HepG2 (cell line): ENCODE measurements at places on chromosomes 11 and 22. TPM values are rescaled to one million over a fixed set of nuclear protein-coding genes. Genes with fewer than 3 reads are reported as not detected.
A peak's percentile ranks its signal among the peaks of the same experiment; 100 is the strongest.

DNA sequence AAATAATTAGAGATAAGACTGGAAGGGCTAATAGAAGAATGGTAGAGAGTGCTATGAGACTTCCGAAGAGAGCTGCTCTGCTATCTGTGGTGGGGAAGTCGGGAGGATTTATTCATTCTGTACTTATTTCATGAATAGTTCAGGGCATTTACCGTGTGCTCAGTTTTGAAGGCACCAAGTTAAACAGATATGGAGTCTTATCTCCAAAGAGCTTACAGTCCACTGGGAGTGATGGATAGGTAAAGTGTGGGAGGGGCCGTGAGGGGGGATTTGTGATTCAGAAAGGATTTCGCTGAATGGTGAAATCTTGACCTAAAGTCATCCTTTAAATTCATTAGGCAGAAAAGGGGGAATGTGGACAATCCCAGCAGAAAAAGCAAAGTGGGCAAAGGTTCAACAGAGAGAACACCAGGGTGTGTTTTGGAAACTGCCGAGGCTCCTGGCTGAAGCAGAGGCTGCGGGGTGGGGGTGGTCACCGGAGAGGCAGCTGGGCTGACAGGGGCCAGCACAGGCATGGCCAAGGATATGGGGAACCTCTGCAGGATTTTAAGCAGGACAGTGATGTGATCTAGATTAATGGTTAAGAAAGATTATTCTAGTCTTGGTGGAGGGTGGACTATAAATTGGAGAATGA, 91.2 kb downstream of the UBASH3B start:
- no peaks in the 10 kb centered on the region for H3K36me3 ChIP-seq
- H3K4me3 ChIP-seq, result no peak overlapping the region
- H3K4me1 ChIP-seq, result no peaks in the 10 kb centered on the region
- H3K27me3 ChIP-seq, result no peaks in the 10 kb centered on the region

GRCh38 chr11:58912124-58912523, 27.2 kb upstream of the GLYATL1 start:
- no peak overlapping the region for H3K4me3 ChIP-seq
- peaks cover under 1% of the 10 kb centered on the region; the same call in 1 of the 3 replicates for H3K27me3 ChIP-seq
- no peaks in the 10 kb centered on the region for H3K4me1 ChIP-seq

DNA sequence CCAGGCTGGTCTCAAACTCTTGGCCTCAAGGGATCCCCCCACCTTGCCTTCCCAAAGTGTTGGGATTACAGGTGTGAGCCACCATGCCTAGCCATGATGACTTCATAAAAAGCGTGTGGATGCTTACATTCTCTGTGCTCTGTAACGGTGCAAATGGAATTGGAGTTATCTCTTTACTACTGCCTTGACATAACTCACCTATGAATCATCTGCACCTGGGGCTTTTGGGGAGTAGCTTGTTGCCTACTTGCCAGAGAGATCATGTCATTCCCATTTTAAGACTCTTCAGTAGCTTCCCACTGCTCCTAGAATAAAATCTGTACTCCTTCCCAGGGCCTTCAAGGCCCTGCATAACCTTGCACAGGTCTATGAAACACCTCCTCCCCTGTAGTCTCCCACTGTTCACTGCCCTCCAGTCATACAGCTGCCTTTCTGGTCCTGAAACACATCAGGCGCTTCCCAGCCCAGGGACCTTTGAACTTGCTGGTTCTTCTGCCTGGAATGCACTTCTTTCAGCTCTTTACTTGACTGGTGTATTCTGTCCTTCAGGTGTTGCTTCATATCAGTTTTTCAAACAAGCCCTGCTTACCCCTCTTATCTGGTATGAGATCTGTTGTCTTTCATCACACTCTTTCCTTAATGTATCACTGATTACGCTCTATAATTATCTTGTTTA, 19.6 kb upstream of the MOGAT2 start:
- H3K27me3 ChIP-seq, result no peaks in the 10 kb centered on the region
- no peak overlapping the region for H3K27ac ChIP-seq
- no peak overlapping the region for H3K4me3 ChIP-seq
- peaks cover 13% of the 10 kb centered on the region for H3K4me1 ChIP-seq
- no peak for DNase-seq

GRCh38 chr11:7692426-7692825, 13.9 kb downstream of the OVCH2 start:
- DNase-seq, result no peak
- no peak overlapping the region for H3K4me3 ChIP-seq
- H3K36me3 ChIP-seq, result no peaks in the 10 kb centered on the region
- peaks cover 2% of the 10 kb centered on the region for H3K27me3 ChIP-seq
- H3K4me1 ChIP-seq, result peaks cover 8% of the 10 kb centered on the region; the same call in 1 of the 2 replicates
- H3K27ac ChIP-seq, result no peak overlapping the region

GRCh38 chr11:102464859-102465500, 12.4 kb upstream of the TMEM123 start:
- H3K27me3 ChIP-seq, result no peaks in the 10 kb centered on the region
- no peak overlapping the region for H3K4me3 ChIP-seq
- DNase-seq, result no peak
- peaks cover 95% of the 10 kb centered on the region for H3K4me1 ChIP-seq

NOX4 gene
- not detected in 2 replicates for total RNA-seq

GRCh38 chr11:129443276-129443675, 67.6 kb downstream of the BARX2 start:
- peaks cover 3% of the 10 kb centered on the region; the same call in 1 of the 3 replicates for H3K27me3 ChIP-seq
- DNase-seq, result no peak
- H3K4me1 ChIP-seq, result no peaks in the 10 kb centered on the region
- no peak overlapping the region for H3K27ac ChIP-seq

PGA4 gene
- total RNA-seq, result not detected in 2 replicates

MS4A4A gene
- total RNA-seq, result not detected in 2 replicates

TNRC6B gene
- 13.2 and 17.2 TPM in 2 replicates for total RNA-seq

DNA sequence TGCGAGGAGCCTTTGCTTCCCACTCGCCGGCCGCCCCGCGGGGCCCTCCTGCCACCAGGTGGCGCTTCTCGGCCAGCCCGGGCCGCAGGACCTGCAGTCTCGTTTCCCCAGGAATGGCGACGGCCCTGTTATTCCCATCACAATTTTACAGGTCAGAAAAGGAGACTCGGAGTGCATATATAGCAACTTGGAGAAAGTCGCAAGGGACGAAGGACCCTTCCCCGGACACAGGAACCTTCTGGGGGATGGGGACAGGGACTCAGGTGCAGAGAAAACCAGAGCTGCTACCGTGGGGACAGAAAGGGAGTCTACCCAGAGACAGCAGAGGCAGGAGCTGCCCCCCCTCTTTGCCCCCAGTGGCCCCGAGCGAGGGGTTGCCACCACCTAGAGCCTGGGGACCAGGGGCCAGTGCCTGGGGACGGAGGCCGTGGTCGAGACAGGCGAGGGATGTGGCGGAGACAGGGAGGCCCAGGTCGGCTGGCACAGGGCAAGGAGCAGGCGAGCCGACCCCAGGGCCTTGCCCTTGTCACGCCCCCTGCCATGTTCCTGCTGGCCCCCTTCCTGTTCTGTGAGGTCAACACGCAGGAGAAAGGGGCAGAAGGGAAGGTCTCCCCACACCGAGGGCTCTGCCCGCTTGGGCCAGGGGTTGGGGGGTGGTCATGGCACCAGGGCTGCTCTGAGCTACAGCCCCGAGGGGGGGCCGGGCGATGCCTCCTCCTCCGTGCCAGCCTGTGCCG, 3.5 kb upstream of the KRTAP5-6 start:
- no peaks in the 10 kb centered on the region; the same call in 1 of the 2 replicates for H3K27me3 ChIP-seq
- peak overlapping the region; percentile 58 for H3K4me3 ChIP-seq
- peak overlapping the region; percentile 100 for H3K27ac ChIP-seq
- peaks cover 76% of the 10 kb centered on the region for H3K4me1 ChIP-seq
- no peaks in the 10 kb centered on the region for H3K36me3 ChIP-seq

GRCh38 chr11:76799066-76799804, 16.1 kb downstream of the TSKU start:
- H3K27me3 ChIP-seq, result no peaks in the 10 kb centered on the region; the same call in 2 of the 3 replicates
- no peak overlapping the region for H3K4me3 ChIP-seq
- DNase-seq, result peak; percentile 81
- no peaks in the 10 kb centered on the region; the same call in 1 of the 2 replicates for H3K36me3 ChIP-seq

GGT1 gene
- 11.6 and 29.9 TPM in 2 replicates for total RNA-seq

ANKK1 gene
- 0.04 TPM in 1 of 2 replicates, not detected in the other for total RNA-seq

NR1H3 gene
- 36.5 and 41.8 TPM in 2 replicates for total RNA-seq

- H3K36me3 ChIP-seq, result no peaks in the 10 kb centered on the region
- H3K27me3 ChIP-seq, result no peaks in the 10 kb centered on the region
- H3K27ac ChIP-seq, result no peak overlapping the region
- no peak for DNase-seq
Measured at GRCh38 chr11:28466506-28466905, 358.3 kb downstream of the METTL15 start.

ASCC2 gene
- total RNA-seq, result 24.3 and 26.3 TPM in 2 replicates

- no peak overlapping the region for H3K27ac ChIP-seq
- H3K27me3 ChIP-seq, result no peaks in the 10 kb centered on the region
- H3K36me3 ChIP-seq, result no peaks in the 10 kb centered on the region; the same call in 1 of the 2 replicates
- H3K4me1 ChIP-seq, result peaks cover 44% of the 10 kb centered on the region
- DNase-seq, result no peak
- peak overlapping the region; percentile 74; the same call in 1 of the 2 replicates for H3K4me3 ChIP-seq
Measured at GRCh38 chr11:33040862-33041453, 1.6 kb downstream of the TCP11L1 start.

SLC5A4 gene
- total RNA-seq, result not detected in 2 replicates

GRCh38 chr11:94676814-94677213, 91.3 kb upstream of the AMOTL1 start:
- H3K27ac ChIP-seq, result no peak overlapping the region
- no peaks in the 10 kb centered on the region for H3K4me1 ChIP-seq
- no peaks in the 10 kb centered on the region for H3K27me3 ChIP-seq
- no peak overlapping the region for H3K4me3 ChIP-seq
- no peaks in the 10 kb centered on the region for H3K36me3 ChIP-seq
- no peak for DNase-seq

OR2D3 gene
- total RNA-seq, result not detected in 2 replicates

WNT11 gene
- 0.66 TPM in 1 of 2 replicates, not detected in the other for total RNA-seq

- H3K4me1 ChIP-seq, result no peaks in the 10 kb centered on the region
- no peaks in the 10 kb centered on the region for H3K36me3 ChIP-seq
- H3K27ac ChIP-seq, result no peak overlapping the region
Measured at GRCh38 chr11:17691976-17692375, 27.4 kb upstream of the MYOD1 start.

DEPDC7 gene
- 33.3 and 37.9 TPM in 2 replicates for total RNA-seq
